ENCODE measurements at places on chromosomes 7 and 10.

GRCh38 chr7:20330928-20331909 lies 519 bp downstream of the ITGB8 start:
- no peak for DNase-seq

GRCh38 chr7:151757274-151757673 lies 119.6 kb downstream of the PRKAG2 start:
- DNase-seq = peak; percentile 41

DNA sequence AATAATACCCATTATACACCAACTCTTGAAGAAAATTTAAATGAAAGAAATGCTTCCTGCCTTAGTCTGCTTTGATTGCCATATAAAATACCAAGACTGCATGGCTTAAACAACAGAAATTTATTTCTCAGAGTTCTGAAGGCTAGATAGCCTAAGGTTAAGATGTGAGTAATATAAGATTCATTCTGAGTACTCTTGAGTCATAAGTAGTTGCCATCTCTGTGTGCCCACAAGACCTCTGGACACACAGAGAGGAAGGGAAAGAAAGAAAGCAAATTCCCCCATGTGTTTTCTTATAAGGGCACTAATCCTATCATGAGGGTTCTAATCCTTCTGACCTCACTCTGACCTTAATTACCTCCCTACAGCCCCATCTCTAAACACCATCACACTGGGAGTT lies 201.2 kb downstream of the PTN start:
- DNase-seq = no peak

DNA sequence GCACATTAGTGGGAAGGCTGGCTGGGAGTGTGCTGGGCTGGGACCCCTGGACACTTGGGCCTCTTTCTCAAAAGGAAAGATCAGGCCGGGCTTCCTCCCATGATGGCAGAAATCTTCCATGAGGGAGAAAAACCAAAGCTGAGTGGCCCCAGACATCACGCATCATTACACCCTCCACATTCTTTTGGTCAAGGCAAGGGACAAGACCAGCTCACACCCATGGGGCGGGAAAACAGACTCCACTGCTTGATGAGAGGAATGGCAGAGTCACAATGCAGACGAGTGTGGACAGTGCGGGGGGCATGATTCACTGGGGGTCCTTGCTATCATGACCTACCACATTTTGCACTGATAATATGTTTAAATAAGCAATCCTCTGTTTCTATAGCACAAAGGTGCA lies 73.3 kb downstream of the CREB3L2 start:
- DNase-seq = no peak

DNA sequence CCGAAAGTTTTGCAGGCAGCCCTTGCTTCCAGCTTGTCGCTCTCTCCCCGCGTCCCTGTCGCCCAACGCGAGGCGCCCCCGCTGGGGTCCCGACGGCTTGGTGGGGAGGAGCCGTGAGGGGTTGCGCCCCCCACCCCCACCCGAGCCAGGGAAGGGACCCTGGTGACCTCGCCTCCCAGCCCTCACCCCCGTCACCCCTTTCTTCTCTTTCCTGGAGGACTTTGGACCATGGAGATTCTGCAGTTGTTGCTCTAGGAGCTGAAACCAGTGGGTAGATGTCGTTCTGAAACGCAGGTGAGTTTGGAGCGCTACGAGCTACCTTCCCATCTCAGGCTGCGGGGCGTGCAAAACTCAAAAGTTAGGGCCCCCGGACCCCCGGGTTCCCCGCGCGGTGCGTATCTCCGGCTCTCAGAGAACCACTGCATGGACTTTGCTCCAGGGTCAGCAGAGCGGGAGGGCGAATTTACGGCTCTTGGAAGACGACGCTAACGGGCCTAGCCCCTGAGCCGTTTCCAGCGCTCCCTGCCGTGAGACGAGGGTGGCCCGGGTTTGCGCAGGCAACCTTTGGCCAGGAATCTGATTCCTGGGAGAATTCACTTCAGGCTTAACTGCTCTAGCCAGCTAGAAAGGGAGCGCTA lies 684 bp upstream of the ATXN7L1 start:
- peak; percentile 51 for DNase-seq

DNA sequence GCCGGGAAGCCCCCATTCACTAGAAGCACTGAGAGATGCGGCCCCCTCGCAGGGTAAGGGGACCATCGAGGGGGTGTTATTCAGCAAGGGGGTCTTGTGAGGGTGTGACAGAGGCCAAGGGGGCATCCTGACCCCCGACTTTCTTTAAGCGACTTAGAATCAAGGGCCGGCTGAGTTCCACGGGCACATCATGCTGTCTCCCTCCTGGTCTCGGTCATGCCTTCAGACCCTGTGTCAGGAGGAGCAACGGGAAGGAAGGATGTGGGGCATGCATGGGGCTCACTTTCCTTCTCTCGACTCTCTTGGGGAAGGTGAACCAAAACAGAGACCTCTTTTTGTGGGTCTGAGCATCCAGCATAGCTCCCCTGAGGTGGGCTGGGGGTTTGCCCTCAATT lies 2.5 kb downstream of the ACSL5 start:
- DNase-seq = no peak

GRCh38 chr10:32940321-32941301 lies 17.4 kb downstream of the ITGB1 start:
- DNase-seq = no peak

GRCh38 chr7:29086545-29086944 lies 59.8 kb downstream of the CPVL start:
- DNase-seq = no peak

DNA sequence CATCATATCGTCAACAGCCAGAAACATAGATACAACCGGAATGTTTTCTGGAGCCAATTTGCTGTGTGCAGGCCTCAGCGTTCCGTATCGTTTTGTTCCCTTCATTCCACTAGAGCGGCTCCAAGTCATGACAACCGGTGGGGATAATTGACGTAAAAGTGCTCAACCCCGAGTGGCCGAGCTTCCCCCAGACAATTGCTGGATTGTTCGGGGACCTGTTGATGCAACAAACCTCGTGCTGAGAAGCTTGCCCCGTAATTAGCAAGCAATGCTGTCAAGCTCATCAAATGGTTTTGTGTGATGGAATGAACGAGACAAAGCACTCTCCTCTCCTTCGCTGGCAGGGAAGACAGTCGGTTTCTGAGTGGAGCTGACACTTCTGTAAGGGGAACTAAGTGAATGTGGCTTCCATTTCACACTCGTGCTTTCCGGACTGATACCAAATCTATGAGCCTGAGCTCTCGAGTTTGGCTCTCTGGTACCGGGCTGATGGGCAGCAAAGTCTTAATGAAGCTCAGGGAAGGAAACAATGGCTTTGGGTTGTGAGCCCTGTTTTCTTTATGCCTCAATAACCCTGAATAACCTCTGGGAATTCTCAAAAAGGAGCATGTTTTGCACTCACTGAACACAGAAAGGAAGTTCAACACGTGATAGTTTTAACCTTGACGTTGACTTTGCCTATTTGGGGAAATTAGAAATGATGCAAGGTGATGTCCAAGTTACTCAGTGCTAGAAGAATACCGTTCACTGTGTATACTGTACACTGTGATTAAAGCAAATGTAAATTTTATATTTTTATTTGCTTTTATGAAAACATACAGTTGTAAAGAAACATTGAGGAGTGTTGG lies 220.5 kb downstream of the BAMBI start:
- no peak for DNase-seq

DNA sequence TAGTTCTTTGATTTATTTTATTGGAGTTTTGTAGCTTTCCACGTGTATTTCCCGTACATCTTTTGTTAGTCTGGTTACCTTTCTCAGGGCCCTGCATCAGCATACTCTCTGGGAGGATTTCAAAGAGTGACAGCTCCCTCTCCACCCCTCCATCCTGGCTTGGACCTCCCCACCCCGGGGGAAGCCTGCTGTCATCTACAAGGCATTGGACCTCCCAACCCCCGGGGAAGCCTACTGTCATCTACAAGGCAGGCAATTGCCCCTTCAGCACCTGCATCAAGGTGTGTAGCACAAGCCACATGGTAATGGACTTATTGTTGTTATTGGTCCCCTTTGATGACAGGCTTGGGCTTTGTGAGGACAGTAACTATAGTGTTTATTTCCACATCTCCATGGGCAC lies 390.1 kb downstream of the TCERG1L start:
- no peak for DNase-seq

- DNase-seq = peak; percentile 11
Observed at GRCh38 chr10:35449944-35450343, 113.6 kb downstream of the CCNY start.

GRCh38 chr10:100025576-100025975 lies 15.8 kb upstream of the DNMBP start:
- no peak for DNase-seq

- no peak for DNase-seq
Observed at GRCh38 chr10:62842983-62843382, 26.8 kb upstream of the EGR2 start.
